ENCODE measurements at places on chromosomes 2 and 18.

DNA sequence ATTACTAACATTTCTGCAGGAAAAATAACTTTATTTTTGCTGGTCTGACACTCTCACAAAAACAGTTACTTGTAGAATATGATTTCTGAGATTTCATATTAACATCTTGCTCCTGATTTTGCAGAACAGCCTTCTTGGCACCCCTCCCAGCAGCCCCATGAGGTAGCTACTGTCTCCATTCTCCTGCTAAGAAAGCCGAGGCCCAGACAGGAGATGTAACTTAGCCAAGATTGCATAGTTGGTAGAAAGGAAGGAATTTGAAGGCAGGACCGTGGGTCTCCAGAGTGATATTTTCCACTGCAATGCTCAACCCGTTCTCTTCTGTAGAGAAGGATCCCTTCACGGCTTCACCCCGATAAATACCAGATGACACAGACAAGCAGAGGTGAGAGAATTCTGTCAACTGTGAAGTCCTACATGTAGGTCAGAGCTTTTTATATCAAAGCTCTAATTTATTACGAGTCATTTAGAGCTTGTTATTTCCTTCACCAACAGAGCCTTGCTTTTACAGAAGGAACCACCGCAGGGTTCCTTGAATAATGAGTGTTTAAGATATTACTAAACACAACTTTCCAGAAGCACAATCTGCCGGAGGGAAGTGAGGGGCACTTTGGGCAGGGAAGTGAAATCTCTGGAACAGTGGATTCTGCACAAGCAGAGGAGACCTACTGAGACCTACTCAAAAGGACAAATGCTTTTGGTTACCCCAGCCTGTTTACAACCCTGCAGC, 48.0 kb upstream of the MYCN start:
- no peak for DNase-seq

DNA sequence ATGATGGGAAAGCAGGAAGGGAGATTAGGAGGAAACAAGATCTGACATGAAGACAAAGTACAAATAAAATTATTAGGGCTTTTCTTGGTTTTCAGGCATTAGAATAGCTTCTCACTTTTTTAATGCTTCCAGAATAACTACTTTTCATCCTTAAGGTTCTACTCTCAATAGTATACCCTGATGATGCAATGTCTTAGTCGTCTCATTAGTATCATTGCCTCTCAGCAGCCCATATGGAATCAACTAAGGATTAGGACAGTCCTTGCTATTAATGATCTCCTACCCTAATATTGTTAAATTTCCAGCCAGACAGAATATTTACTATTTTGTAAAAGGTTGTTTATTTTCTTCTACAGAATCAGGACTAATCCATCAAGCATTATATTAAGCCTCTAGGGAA, 55.9 kb downstream of the RELCH start:
- DNase-seq, result no peak

DNA sequence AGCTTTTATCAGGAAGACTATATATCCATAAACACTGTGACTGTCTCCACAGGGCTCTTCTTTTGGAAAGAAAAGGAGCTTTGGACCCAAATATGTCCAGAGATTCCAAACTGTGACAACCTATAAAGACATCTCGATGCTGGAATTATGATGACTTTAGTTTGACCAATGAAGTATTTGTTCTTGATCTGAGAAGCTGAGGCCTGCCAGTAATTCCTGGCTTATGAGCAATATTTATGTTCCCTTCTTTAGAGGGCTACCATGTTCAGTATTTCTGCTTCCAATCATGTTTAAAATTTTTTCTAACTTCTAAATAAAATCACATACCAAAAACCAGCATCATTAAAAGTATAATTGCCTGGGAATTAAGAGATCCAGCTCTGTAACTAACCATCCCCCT, 41.1 kb downstream of the FEZ2 start:
- no peak for DNase-seq

GRCh38 chr2:239440511-239440959, 39.7 kb upstream of the HDAC4 start:
- DNase-seq, result no peak

GRCh38 chr2:31219131-31219969, 2.0 kb upstream of the CAPN14 start:
- DNase-seq, result peak; percentile 90

DNA sequence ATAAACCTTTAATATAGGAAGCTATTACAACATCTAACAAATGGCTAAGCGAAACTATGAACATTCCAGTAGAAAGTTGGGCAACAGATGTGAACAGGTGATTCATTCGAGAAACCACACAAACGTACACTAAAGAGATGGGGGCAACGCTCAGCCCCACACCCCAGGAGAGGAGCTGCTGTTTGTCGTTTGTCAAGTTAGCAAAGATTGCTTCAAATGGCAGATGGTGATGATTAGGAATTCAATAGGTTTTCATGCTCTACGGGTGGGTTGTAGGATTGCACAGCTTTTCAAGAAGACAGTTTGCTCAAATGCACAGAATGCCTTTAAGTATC, 154.7 kb upstream of the HDAC4 start:
- DNase-seq, result no peak

DNA sequence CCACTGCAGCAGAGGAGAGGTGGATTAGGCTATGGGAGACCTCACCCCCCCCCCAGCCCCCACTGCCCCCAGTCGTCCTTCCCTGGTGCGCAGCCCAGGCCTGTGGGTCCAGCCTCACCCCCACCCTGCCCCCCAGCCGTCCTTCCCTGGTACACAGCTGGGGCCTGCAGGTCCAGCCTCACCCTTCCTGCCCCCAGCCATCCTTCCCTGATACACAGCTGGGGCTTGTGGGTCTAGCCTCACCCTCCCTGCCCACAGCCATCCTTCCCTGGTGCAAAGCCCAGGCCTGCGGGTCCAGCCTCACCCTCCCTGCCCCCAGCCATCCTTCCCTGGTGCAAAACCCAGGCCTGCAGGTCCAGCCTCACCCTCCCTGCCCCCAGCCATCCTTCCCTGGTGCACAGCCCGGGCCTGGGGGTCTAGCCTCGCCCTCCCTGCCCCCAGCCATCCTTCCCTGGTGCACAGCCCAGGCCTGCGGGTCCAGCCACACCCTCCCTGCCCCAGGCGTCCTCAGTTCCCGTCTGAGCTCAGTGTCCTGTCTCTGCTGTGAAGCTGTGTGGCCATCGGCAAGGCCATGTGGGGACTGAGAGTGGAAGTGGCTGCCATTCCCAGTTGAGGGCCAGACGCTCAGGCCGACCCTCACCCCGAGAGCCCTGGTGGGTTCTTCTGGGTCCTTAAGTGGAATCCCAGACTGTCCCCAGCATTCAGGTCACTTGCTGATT, 86.8 kb upstream of the SNTG2 start:
- DNase-seq, result no peak

GRCh38 chr18:76430636-76431035, 64.4 kb downstream of the ZNF516 start:
- DNase-seq, result no peak

- peak; percentile 39 for DNase-seq
Measured at GRCh38 chr2:207525296-207525695, 4.5 kb upstream of the CREB1 start.

GRCh38 chr2:62455957-62456692, 49.9 kb downstream of the TMEM17 start:
- no peak for DNase-seq

DNA sequence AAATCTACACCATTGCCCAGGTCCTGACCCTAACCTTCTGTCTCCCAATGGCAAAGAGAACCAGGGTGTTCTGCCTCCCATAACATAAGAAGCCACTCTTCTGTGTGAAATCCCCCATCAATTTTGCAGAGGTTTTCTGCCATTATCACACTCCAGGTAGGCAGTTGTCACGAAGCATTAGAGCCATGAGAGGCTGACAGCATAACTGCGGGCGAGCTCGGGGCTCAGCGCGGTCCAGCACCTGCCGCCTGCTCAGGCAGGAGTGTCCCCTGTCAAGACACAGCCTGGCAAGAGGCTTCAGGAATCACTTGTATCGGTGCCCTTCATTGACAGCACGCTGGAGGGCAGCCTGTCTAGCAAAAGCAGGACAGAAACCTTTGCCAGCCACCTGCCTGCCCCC, 251.2 kb downstream of the SATB2 start:
- no peak for DNase-seq

DNA sequence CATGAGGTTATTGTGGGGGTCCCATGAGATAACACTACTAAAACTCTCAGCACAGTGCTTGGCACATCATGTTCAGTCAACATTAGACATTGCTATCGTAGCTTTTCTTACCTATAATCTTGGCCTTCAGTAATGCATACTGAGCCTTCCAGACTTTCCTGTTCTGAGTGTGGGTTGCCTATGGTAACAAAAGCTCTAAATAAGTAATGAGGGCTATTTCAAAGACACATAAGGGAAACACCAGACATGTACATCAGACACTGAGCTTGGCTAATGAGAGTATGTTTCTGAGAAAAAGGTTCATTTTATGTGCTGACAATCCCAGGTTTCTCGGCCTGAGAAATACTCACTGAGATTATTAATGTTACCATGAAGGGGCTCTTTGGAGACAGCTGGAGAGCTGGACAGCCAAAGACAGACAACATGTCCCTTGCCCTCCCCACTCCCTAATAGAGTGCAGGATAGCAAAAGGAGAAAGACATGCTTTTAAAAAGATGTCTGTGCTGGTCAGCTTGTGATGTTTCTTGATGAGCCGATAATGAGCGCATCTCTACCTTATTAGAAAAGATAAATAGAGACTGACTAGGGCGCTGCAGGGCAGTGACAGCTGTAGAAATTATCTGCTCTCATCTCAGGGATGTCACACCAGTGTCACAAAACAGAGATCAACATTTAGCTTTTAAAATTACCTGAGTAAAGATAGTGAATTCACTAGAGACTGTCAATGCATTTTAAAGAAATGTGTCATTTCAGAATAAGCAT, 25.4 kb downstream of the POLE4 start:
- DNase-seq, result no peak

DNA sequence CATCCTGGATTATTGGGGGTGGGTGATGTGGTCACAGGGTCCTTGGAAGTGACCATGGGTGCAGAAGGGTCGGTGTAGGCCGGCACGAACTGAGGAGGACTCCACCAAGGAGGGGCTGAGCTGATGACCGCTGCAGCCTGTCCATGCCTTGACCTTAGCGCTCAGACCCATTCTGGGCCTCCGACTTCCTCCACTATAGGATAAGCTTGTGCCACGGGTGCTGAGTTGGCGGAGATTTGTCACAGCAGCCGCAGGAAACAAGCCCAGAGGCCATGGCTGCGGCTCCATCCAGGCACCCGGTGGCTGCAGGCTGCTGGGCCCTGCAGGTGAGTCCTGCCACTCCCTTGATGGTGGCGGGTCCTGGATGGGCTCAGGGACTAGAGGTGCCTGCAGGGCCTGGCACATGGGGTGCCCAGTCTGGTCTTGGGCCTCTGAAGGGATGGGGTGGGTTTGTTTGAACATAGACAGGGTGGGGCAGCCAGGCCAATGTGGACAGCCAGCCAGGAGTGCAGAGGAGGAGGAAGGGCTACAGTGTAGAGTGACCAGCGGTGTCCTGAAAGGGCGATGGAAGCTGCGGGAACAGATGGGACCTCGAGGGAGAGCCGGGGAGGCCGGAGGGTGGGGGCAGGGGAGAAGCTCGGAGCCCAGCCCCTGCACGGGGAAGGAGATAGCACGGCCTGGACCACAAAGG, 84.8 kb downstream of the SEPTIN10 start:
- no peak for DNase-seq

- DNase-seq, result no peak
Measured at GRCh38 chr2:216604458-216604857, 28.8 kb upstream of the IGFBP2 start.

DNA sequence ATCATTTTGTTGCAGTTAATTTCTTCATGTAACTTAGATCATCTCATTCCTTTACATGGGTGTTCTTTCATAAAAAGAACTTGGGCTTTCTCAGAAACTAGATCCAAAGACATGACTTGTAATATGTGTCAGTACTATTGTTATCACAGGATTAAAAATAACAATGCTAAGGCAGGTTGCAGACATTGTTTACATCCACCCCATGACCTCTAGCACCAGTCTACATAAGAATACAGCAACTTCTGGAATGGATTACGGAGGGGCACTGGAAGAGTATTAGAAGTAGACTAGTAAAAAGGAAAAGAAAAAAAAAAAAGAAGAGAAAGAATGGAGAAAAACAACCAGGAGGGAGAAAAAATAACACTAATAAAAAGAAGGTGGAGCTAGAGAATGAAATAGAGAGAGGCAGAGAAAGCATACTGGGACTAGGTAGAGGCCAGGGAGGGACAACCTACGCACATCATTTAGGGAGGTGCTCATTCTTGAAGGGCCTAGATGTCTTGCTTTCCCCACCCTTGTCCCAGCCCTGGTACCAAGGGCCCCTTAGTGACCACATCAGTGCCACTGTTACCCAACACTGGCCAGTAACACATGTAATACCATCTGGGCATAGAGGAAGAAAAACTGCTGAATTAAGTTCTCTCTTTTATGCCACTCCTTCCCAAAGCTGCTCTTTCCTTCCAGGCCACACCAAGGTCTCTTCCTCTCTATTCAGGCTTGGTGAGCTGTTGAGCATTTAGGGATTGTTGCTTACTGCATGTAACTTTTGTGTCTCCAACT, 70.6 kb upstream of the KLF7 start:
- peak; percentile 88 for DNase-seq

- DNase-seq, result no peak
Measured at GRCh38 chr2:83063511-83063910, 1395.6 kb downstream of the SUCLG1 start.

DNA sequence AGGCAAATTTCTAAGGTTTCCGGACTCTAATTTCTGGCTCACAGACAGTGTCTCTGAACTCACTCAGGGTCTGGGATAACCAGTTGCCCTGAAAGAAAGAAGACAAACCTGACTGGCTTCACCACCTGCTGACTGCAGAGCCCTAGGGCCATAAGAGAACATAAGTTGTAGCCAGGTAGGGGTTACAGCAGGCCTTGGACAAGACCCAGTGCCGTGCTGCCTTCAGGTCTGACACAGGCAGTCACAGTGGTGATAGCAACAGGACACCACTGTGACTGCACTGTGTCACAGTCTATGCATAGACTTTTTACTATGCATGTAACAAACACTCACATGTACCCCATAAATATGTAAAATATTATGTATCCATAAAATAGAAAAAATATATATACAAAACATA, 508.5 kb downstream of the PID1 start:
- DNase-seq, result no peak

- no peak for DNase-seq
Measured at GRCh38 chr2:236553522-236553921, 16.1 kb upstream of the ACKR3 start.

GRCh38 chr2:48473271-48473670, 56.7 kb upstream of the STON1 start:
- DNase-seq, result no peak

GRCh38 chr2:74497777-74498499, 1.5 kb downstream of the LBX2 start:
- peak; percentile 36 for DNase-seq

DNA sequence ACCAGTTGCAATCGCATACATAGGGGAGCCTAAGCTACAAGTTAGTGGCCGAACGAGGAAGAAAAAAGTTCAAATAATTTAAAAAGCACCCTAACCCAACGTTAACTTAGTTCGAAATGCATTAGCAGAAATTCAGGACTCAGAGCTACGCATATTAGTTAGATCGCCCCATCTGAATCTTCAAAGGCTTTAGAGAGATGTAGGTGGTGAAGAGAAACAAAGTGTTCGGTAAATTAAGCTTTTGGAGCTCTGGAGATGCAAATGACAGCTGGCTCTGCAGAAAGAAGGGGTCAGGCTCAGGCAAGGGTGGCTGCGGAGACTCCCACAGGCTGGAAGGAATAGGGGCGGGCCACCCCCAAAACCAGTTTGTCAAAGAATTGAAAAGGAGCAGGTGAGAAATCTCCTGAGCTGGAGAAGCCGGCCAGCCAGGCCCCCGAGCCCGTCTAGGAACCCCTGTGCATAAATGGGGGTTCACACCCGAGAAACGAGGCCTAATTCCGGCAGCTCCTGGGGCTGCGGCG, 621 bp downstream of the TXNL1 start:
- peak; percentile 10 for DNase-seq

Measured in inflammatory macrophage treated with lipopolysaccharide for 4 hours (primary cell).